KBM-7 (cell line): ENCODE measurements at places on chromosomes 16 and 17.
A peak's percentile ranks its signal among the peaks of the same experiment; 100 is the strongest.

GRCh38 chr16:11308493-11309283, 27.6 kb upstream of the PRM1 start:
- peak; percentile 89 for DNase-seq

GRCh38 chr16:2786061-2786825, 1.1 kb downstream of the PRSS33 start:
- DNase-seq, result no peak

DNA sequence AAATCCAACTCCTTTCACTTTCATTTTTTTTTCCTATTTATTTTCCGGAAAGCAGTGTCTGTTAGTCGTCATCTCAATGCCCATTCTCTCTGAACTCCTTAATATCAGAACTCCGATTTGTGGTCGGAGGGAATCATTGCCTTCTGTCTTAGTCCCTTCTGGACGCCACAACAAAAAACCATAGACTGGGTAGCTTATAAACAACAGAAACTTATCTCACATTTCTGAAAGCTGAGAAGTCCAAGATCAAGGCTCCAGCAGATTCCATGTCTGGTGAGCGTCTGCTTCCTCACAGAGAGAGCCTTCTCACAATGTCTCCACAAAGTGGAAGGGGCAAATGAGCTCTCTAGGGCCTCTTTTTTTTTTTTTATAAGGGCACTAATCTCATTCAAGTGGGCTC, 296.6 kb upstream of the CDH11 start:
- no peak for DNase-seq

- DNase-seq, result no peak
Observed at GRCh38 chr17:12765548-12765947, 23.8 kb upstream of the ARHGAP44 start.

DNA sequence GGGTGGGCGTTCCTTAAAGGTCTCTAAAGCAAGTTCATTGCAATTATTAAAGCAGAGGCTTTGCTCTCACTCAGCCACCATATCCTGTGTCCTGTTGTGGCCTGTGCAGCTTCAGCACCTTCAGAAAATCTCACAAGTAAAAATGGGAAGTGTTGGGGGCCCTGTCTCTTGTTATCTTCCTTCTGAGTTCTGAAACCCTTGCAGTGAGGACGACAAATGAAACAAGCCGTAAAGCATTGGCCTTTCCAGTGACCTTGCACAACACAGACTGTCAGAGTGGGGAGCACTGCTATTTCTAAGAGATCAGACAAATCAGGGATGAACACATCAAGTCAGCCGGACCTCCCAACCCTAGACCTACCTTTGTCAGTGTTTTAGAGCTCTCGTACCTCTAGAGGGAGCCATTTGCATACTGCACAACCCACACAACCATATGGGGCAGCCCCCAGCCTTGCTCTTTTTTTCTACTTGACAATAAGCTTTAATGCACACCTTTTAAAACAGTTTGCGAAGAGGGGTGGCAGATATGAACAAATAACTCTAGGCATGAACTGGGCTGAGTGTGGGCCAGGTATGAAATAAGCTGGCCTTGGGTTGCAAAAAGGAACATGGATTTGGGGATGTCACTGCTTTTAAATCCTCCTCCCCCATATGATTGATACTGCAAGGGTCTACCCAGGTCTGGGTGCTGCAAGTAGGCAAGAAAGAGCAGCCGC, 89.8 kb downstream of the KATNIP start:
- DNase-seq, result peak; percentile 71

- DNase-seq, result no peak
Observed at GRCh38 chr16:87033021-87033471, 284.1 kb downstream of the C16orf95 start.

- DNase-seq, result no peak
Observed at GRCh38 chr17:44273607-44274006, 5.7 kb upstream of the SLC4A1 start.

- DNase-seq, result no peak
Observed at GRCh38 chr17:81153340-81153803, 11.9 kb upstream of the PVALEF start.

DNA sequence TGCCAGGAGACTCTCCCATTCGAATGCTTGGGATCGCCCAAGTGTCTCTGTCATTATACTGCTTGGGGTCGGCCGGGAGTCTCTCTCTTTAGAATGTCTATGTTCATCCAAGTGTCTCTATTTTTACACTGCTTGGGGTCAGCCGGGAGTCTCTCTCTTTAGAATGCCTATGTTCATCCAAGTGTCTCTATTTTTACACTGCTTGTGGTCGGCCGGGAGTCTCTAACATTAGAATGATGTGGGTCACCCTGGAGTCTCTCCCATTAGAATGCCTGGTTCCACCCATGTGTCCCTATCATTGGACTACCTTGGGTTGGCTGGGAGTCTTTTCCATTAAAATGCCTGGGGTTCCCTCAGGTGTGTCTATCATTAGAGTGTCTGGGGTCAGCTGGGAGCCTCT, 2230.4 kb downstream of the TP53TG3F start:
- DNase-seq, result no peak

DNA sequence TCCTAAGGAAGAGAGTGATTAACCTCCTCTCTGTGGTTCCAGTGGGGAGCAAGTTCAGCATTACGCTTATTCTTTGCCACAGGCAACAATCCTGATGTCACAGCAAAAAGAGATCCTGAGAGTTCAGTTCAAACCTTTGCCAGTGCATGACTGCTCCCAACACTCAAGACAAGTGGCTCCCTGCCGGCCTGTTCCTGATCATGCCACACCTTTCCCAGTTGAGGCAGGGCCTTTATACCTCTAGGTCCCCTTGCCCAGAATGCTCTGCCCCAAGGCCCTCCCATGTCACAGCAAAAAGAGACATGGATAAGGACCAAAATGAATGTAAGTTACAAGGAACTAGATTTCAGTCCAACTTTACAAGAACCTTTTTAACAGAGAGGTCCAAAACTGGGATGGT, 31.0 kb upstream of the ARHGAP23 start:
- DNase-seq, result no peak

DNA sequence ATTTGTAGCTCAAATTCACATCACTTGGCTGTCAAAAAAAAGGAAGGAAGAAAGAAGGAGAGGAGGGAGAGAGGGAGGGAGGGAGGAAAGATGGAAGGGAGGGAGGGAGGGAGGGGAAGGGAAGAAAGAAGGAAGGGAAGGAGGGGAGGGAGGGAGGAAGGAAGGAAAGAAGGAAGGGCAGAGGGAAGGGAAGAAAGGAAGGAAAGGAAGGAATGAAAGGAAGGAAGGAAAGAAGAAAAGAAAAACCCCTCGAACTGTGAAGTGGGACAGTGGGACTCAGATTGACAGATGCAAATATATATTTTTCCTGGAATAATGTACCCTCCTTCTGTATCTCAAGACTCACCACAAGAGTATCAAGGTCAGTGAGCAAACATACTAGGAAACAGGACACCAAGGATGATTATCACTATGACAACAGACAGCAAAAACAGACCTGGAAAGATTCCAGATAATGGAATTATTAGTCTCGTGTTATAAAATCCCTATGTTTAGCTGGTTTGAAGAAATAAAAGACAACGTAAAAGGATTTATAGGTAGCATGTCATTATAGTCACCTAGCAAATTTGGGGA, 24.2 kb upstream of the ABCA3 start:
- no peak for DNase-seq

DNA sequence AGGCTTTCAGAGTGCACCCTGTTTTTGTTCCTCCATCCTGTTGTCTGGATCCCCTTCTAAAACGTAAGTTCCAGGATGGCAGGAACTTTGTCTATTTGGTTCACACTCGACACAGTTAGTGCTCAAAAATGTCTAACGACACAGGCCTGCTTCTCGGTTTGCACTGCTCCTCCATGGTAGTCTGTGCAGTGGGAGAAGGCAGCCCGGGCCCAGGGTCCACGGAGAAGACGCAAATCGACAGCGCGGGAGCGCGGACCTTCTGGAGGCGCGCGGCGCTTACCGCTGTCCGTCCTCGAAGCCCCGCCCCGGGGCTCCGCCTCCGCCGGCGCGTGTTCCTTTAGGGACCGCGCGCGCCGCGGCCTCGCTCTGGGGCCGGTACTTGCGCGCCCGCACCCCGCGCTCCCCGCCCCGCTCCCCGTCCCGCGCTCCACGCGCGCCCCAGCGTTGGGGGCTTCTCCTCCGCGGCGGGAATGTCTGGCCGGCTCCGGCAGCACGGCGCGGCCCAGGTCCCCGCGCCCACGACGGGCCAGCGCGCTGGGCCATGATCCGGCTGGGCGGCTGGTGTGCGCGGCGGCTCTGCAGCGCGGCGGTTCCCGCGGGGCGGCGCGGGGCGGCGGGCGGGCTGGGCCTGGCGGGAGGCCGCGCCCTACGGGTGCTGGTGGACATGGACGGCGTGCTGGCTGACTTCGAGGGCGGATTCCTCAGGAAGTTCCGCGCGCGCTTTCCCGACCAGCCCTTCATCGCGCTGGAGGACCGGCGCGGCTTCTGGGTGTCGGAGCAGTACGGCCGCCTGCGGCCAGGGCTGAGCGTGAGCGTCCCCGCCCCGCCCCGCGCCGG, at the start of gene NT5M:
NT5M (plus strand) TSS at position 364 of the 837 bp plus-strand sequence; CDS start at position 542, 178 bp downstream.
- DNase-seq, result peak; percentile 75
